Nephron progenitor cell (in vitro differentiated cells): ENCODE measurements at places on chromosomes 7 and 10.

- DNase-seq: peak; percentile 62
These were observed 134.4 kb downstream of the ITGA8 start for GRCh38 chr10:15585303-15585715.

DNA sequence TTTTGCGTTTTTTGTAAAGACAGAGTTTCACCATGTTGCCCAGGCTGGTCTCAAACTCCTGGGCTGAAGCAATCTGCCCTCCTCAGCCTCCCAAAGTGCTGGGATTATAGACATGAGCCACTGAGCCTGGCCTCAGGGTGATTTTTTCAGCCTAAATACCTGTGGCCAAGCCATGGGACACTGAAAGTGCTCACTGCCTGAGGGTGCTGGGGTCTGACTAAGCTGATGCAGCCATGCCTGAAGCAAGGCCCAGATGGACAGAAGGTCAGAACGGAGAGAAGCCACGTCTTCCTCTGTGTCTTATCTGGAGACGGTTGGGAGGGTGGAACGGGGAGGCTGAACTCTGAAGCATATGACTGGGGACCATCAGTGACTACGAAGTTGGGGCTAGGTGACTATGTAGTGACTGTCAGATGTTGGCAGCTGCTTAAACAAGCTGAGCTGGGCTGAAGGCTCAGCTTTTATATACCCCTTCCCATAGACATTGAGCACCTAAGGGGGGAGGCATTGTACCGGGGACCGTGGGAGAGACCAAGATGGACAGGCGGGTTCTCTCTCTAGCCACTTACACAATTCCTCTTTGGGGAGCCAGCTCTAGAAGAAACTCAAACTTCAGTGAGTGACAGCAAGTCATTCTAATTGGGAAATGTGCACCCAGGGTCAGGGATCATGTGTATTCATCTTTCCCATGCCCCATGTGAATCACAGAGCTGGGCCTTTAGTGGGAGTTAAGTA lies 73.3 kb upstream of the HABP2 start:
- no peak for DNase-seq

DNA sequence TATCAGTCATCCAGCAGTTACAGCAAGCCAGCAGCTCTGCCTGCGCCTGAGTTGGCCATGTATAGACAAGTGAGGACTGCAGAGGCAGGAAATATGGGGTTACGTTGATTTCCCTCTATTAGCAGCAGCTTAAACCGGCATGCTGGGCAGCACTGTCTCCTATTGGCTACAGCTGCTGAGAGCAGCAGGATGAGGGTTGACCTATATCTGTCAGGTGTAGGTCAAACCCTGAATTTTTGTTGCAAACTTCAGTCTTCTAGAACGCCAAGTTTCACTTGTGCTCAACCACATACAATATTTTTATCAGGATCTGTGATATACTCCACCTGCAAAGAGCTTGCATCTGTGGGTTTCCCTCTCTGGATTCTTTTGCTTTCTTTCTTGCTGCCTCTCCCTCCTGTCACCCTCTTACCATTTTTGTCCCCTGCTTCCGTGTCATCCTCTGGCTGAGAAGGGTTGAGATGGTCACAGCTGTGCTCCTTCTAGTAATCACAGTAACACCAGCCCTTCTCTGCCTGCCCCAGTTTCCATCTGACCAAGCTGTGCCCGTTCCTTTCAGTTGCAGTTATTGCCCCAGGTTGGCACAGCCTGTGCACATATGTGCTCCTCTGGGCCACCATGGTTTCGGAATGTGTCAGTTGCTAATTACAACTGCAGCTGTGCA lies 23.8 kb upstream of the GLCCI1 start:
- no peak for DNase-seq

- no peak for DNase-seq
These were observed 1120.6 kb downstream of the SORCS1 start for GRCh38 chr10:106043863-106044262.

DNA sequence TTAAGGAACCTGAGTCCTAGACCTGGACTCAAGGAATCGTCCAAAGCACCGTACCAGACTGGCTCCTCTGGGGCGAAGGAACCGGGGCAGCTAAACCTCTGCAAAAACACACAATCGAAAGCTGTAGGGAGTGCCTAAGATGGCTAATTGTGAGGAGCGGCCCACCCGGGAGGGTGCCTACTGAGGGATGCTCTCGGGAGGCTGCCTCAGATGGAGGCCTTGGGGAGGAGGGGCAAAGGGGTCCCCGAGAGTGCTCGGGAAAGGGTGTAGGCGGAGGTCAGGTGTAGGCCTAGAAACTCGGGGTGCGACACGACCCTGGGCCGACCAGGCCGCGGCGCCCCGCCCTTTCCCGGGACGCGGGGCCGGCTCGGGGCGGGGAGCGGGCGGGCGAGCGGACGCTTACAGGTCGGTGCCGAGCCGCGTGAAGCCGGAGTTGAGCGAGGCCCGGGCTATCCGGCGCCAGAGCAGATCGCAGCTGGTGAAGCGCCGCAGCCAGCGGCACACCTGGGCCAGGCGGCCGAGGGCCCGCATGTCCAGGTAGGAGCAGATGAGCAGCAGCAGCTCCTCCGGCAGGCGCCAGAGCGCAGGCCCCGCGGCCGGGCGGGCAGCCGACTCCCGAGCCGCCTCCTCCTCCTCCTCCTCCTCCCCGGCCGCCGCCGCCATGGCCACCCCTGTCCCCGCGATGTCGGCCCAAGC lies 844 bp downstream of the FBXW4 start:
- peak; percentile 67 for DNase-seq

DNA sequence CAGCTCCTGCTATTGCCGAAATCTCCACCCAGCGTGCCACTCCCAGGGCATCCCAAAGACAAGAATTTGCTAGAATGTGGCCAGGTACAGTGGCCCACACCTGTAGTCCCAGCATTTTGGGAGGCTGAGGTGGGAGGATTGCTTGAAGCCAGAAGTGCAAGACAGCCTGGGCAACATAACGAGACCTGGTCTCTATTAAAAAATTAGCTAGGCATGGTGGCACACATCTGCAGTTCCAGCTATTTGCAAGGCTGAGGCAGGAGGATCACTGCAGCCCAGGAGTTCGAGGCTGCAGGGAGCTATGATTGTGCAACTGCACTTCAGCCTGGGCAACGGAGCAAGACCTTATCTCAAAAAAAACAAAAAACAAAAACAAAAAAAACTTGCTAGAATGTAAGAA lies 73.3 kb upstream of the LYZL2 start:
- DNase-seq: no peak

DNA sequence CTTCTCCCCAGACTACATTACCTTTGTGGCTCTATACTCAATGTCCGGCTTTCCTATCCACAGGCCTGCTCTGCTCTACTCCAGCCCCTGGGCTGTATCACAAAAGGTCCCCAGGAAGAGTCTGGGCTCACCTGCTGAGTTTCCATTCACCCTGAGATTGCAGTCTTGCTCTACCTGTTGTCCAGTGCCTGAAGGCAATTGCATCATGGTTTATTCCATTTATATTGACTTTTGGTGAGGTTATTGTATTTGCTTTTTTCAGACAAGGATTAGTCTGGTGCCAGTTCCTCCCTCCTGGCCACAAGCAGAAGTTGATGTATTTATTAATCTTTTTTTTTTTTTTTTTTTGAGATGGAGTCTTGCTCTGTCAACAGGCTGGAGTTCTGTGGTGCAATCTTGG lies 273.1 kb downstream of the XPNPEP1 start:
- DNase-seq: no peak

- DNase-seq: no peak
These were observed 184.9 kb downstream of the DNAJB6 start for GRCh38 chr7:157521752-157522151.

DNA sequence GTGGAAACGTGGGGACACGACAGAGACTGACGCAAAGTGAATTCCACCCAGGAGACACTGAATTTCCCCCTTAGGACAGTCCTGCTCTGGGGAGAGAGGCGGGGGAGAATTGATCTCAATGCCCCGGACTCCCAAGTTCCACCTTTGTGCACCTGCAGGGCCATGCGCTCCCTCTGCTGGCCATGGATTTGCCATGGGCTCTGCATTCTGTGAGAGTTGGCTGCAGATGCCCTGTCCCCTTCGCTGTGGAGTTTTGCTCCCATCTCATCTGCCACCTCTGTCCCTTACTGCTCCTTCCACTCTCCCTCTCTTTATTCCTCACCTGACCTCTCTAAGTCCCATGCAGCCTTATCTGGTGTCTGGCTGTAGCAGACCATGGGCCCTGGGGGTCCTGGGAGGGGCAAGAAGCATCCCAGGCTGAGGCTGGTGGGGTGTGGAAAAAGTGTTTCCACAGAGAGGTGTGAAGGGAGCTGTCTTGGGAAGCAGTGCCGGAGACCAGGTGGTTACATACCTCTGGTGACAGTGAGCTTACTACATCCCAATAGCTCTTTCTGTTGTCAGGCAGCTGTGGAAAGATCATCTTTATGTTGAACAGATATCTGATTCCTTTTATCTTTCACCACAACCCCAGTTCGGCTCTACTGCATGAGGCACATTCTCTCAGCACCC lies 14.3 kb downstream of the GHRHR start:
- DNase-seq: peak; percentile 52

- DNase-seq: no peak
These were observed 44.2 kb downstream of the ZNF438 start for GRCh38 chr10:30987463-30987862.

- no peak for DNase-seq
These were observed 628.5 kb upstream of the CELF2 start for GRCh38 chr10:10389182-10389581.
